PC-3 (cell line): ENCODE measurements at places on chromosomes 2 and 18. TPM values are rescaled to one million over a fixed set of nuclear protein-coding genes. Genes with fewer than 3 reads are reported as not detected.

GRCh38 chr2:79796641-79797040 is 283.8 kb downstream of the CTNNA2 start:
- no peak for DNase-seq

The MAPK4 gene
- total RNA-seq: not detected in 2 replicates

- DNase-seq: peak; percentile 92
Measured at GRCh38 chr18:7021994-7022840, 95.4 kb downstream of the LAMA1 start.

DNA sequence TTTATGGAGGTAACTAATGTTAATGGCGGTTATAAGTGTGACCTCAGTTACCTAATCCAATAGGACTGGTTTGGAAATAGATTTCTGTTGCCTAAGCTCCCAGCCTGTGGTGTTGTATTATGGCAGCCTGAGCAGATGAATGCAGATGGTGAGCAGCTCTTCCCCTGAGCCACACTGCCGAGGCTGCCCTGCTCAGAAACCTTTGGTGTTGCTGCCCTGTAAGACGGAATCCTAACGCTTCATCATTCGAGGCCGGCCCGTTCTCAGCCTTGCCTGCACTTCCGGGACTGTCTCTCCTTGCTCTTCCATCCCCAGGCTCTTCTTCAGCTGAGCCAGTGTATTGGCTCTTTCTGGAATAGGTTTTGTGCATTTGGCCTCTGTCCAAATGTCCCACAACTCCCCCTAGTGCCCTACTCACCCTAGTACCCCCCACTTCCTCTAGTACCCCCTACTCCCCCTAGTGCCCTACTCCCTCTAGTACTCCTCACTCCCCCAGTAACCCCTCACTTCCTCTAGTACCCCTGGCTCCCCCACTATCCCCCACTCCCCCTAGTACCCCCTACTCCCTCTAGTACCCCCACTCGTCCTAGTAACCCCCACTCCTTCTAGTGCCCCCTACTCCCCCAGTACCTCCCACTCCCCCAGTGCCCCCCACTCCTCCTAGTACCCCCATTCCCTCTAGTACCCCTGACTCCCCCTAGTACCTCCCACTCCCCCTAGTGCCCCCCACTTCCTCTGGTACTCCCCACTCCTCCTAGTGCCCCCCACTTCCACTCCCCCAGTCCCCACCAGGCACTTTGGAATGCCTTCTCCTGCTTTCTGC is 106.0 kb upstream of the TAF1B start:
- DNase-seq: no peak

The NEU2 gene
- 4.0 and 4.5 TPM in 2 replicates for total RNA-seq

GRCh38 chr18:22286585-22286984 is 117.2 kb downstream of the GATA6 start:
- DNase-seq: peak; percentile 92

The REG3A gene
- not detected in 2 replicates for total RNA-seq

DNA sequence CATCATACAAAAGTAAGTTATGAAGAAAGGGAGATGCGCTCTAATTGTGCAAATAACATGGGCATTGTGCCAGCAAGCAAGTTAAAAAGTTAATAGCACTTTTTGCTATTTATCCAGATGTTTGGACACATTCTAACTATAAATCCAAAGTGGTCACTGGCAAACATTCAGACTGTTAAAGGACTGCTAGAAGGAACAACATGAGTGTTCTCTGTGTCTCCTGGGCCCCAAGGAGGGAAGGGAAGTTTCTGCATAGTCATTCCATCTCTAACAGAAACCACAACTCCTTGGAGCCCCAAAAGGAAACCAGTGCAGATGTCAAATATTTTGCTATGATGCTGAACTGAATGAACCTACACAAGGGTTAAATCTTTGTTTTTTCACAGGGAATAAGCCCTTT is 213.3 kb upstream of the HNRNPA3 start:
- DNase-seq: no peak

DNA sequence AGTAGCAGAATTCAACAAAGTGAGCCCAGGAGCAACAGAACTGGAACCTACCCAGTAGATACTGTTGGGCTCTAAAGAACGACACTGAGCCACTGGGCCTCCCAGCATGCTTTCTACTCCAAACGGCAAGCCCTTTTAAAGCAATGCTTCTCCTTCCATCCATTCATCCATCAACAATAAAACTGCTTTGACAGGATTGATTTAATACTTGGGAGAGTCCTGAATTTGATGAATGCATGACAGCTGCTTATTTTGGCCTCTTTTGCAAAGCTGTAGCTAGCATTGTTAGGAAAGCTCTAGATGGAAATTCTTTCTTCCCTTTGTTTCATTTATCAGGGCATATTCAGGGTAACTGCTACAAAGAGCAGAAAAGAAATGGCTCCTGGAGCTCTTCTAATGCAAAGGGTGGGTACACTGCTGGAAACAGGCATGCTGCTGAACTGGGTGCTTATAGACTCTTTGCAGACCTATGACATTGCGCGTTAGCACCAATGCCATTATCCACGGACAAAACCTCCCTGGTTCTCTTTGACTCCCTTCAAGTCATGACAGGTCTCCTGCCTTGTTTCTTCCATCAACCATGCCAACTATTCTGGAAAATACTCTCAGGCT is 138.4 kb upstream of the HNRNPA3 start:
- no peak for DNase-seq

The LYPD1 gene
- total RNA-seq: 16.1 and 18.7 TPM in 2 replicates

- peak; percentile 22 for DNase-seq
Measured at GRCh38 chr2:235860871-235861270, 307.3 kb downstream of the GBX2 start.

The TUBA3E gene
- not detected in 2 replicates for total RNA-seq

The TRABD2A gene
- total RNA-seq: 2.0 and 4.0 TPM in 2 replicates

GRCh38 chr2:19195661-19196060 is 162.8 kb downstream of the OSR1 start:
- DNase-seq: no peak
